ENCODE measurements at places on chromosomes 12 and 14.

- DNase-seq, result no peak
Observed at GRCh38 chr12:47387994-47388393, 308.2 kb upstream of the AMIGO2 start.

DNA sequence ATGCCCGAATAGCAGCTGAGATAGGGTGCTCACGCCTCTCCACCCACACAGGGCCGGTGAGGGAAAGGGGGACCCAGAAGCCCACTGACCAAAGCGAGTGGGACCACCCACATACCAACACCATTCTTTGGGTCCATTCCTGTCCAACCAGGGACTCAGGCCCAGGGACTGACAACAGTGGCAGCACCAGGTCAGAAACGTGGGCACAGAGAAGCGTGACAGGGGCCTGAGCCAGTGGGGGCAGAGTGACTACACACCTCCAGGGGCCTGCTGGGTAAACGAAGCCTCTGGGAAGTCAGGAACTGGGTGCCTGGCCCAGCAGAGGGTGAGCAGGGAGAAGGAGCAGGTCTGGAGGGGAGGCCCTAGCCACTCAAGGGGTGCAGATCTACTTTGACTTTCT lies 13.7 kb downstream of the SPRYD3 start:
- no peak for DNase-seq

- DNase-seq, result no peak
Observed at GRCh38 chr14:102802834-102803523, 25.7 kb downstream of the TRAF3 start.

- no peak for DNase-seq
Observed at GRCh38 chr12:560691-561390, 101.1 kb downstream of the B4GALNT3 start.

- DNase-seq, result no peak
Observed at GRCh38 chr12:80715713-80716249, 931 bp upstream of the MYF5 start.

GRCh38 chr12:108807476-108807875 lies 49.9 kb downstream of the SSH1 start:
- DNase-seq, result no peak

- DNase-seq, result no peak
Observed at GRCh38 chr12:26374934-26375680, 179.7 kb downstream of the SSPN start.

DNA sequence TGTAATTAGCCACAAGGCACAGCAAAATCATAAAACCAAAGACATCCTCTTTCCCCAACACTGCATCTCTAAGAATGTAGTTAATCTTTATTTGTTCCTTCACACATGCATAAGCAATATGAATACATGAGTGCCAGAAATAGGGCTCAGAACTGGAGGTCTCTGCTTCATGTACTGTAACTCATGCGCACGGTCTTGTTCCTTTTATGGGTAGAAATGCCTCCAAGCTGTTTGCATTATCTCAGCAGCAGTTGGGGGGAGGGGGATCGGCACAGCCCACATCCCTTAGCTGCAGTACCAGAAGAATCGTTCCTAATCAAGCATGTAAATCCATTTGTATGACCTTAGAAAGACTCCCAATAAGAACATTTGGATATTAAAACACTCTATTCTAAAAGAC lies 20.0 kb downstream of the RHOJ start:
- no peak for DNase-seq

DNA sequence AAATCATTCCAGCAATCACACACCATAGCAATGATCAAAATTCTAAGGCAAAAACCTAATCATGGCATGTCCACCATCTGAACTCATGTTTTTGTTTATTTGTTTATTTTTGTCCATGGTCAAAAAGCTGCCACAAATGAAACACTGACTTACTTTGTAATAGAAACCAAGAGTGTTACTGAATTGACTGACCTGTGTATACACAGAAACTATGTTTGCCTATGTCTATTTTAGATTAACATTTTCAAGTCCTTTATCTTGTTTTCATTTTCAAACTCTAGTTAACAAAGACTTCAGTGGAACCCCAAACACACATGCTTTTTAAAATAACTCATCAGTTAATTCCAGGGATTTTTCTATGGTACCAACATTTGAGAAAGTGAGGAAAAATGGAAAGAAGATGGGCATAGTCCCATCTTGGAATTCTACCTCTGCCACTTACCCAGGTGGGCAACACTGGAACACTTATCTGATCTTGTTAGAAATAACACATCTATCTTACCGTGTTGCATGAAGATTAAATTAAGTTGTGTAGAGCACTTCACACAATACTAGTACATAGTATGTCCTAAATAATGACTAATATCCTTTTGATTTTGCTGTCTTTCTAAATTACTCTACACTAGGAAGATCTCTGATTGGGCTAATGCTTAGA lies 6.4 kb downstream of the LUM start:
- no peak for DNase-seq

- DNase-seq, result no peak
Observed at GRCh38 chr14:55128386-55129085, 516 bp upstream of the LGALS3 start.

GRCh38 chr14:76958980-76959710 lies 69.4 kb downstream of the IRF2BPL start:
- peak; percentile 81 for DNase-seq

DNA sequence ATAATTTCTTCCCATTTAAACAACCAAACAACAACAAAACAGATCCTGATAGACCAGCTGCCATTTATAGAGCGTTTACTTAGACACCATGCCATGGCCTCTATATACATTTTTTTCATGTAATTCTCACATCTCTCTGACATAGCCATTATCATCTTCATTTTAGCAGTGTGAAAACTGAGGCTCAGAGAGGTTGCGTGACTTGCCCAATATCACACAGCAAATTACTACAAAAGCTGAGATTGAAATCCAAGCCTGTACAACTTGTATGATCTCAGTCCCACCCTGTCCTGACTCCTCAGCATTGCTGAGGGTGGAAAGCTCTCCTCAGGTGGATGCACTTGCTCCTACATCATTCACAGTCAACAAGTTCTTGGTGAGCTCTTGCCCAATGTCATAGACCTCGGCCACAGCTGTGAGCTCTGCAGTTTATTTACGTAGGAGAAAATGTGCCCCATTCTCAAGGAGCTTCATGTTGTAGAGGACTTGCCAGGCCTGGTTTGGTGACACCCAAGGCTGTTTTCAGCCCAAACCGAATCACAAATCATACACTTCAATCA lies 55.5 kb downstream of the CRACR2A start:
- no peak for DNase-seq

- no peak for DNase-seq
Observed at GRCh38 chr12:39928181-39928899, 177.5 kb downstream of the SLC2A13 start.

DNA sequence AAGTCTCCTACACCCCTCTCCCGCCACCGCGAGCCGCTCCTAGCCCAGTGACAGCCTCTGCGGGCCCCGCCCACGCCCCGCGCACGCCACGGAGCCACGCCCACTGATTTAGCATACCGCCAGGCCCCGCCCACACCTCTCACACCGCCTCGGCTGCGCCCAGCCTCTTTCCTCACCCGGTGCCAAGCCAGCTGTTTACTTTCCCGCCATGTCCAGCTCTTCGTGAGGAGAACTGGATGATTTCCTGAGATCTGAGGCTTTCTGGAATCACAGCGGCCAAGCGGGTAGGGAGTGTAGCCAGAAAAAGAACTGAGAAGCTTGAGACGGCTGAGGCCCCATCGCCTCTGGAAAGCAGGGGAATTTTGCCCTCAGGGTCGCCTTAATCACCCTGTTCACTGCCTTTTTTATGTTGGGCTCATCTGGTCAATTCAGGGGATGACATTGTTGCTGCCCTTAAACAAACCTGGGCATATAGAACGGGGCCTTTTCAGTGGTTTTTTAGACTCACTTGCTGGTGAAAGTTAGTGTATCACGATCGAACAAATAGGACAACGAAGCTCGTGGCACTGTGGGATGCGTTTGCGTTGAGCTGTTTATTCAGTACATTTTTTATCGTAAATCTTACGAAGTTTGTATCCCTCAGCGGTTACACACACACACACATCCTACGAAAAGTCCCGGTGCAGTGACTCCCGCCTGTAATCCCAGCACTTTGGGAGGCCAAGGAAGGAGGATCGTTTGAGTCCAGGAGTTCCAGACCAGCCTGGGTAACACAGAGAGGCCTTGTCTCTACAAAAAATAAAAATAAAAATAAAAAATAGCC lies at the start of gene RNF212B:
TSS of gene RNF212B (plus strand) at position 165 of the 823 bp plus-strand sequence. CDS start 2,410 bp downstream, outside the sequence.
- DNase-seq, result peak; percentile 70

- no peak for DNase-seq
Observed at GRCh38 chr14:94670692-94671285, 58.6 kb downstream of the SERPINA3 start.

DNA sequence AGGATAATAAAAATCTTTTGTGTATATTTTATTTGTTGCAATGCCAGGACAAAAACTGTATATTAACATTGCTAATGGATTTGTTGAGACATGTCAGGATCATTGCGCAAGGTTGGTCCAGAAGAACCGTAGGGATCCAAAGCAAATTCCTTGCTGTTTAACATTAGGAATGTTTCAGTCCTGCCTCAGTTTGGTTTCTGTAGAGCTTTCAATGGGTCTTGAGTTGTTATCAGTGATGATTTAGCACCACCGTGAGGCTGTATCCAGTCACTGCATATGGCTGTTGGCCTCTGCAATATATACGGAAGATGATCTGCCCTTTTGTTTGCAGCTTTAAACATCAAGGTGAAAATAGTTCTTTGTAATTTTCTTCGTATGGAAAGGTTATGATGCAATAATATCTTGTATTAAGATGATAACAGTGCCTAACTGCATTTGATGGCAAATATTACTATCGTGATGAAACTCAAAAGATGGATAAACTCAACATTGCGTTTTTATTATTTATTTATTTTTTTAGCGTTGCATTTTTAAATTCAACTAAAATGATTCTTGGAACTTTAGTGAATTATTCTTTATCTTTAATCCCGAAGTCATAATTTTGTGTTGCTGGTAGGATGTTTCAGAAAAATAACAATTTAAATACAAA lies 231.2 kb downstream of the AKAP6 start:
- DNase-seq, result peak; percentile 56

DNA sequence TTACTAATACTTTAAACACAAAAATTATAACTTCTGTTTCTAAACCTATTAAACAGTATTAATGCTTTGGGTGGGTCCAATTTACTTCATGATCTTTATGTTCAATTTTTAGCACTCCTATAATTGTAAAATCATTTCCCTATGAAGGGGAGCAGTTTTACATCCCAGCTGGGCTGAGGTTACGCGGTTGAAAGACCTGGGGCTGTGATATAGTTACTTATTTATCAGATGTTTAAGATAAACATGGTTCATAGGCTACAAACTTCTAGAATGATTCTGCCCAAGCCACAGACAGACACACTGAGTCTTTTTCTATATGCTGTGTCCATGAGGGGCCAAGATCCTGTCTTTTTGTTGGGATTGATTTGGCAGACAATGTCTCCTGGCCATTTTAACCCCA lies 44.4 kb downstream of the DYRK2 start:
- DNase-seq, result no peak

GRCh38 chr12:109988274-109988673 lies 7.9 kb downstream of the GIT2 start:
- DNase-seq, result no peak

GRCh38 chr14:102442241-102443211 lies 67.0 kb downstream of the ANKRD9 start:
- no peak for DNase-seq

Data from kidney glomerular epithelial cell (primary cell).